M059J (cell line): ENCODE measurements at places on chromosomes 3 and 15. TPM values are rescaled to one million over a fixed set of nuclear protein-coding genes. Genes with fewer than 3 reads are reported as not detected.

LDHAL6B gene
- not detected in 2 replicates for total RNA-seq

SKOR1 gene
- total RNA-seq, result 0.12 and 0.17 TPM in 2 replicates

LMOD3 gene
- not detected in 2 replicates for total RNA-seq

KNG1 gene
- total RNA-seq, result not detected in 2 replicates

SLC4A7 gene
- total RNA-seq, result 31.4 and 50.1 TPM in 2 replicates

CHRNA7 gene
- total RNA-seq, result 1.8 and 2.0 TPM in 2 replicates

CNTN3 gene
- not detected in 2 replicates for total RNA-seq

ADCY5 gene
- total RNA-seq, result not detected in 2 replicates

KLF15 gene
- 0.10 TPM in 1 of 2 replicates, not detected in the other for total RNA-seq

PAK6 gene
- total RNA-seq, result 9.8 and 13.0 TPM in 2 replicates
